ENCODE measurements at places on chromosomes 3 and 15.

DNA sequence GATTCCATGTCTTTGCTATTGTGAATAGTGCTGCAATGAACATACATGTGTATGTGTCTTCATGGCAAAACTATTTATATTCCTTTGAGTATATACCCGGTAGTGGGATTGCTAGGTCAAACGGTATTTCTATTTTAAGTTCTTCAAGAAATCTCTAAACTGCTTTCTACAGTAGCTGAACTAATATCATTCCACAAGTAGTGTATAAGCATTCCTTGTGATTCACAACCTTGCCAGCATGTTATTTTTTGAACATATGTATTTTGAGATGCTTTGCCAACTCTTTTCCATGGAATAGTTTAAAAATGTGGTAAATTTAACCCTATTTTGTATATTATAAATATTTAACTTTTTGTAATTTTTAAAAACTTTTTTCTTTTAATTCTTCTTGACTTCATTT, 592.7 kb upstream of the NAALADL2 start:
- no peak for DNase-seq

DNA sequence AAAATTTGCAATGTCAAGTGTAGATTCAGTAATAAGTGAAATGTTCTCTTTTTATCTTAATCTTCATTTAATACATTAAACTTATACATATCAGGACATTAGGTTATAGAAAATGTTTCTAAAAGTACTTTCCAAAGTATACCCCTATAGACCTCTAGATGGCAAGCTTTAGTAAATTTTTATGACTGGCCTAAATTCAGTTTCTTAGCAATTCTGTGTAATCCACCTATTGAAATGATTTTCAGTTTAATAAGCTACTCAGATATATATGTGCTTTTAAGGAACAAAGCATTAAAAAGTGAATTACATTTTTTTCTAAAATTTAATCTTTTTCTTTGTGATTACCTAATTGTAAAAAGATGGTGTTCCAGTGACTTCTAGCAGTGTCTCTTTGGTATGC, 342.2 kb downstream of the GBE1 start:
- no peak for DNase-seq

GRCh38 chr15:52295421-52296001, at the start of gene MYO5C:
TSS of gene MYO5C (minus strand) at chr15:52295804. CDS start at chr15:52295636, 168 bp downstream.
- peak; percentile 20 for DNase-seq

DNA sequence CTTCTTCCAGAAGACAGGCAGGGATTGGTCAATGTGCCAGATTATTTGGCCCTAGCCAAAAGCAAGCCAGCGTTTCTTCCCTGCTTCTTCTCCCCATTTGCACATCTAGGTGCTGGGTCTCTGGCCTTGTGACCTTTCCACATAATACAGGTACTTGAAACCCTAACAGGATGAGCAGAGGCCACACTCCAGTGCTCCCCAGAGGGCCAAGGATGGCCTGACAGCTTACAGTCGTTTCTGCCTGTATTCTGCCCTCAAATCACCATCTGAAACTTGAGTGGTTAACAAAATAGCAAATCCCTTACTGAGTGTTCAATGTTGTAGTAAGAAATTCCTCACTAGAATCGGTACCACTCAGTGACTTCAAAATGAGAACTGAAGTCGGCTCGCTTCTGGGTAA, 29.1 kb downstream of the MKRN2 start:
- DNase-seq, result no peak

GRCh38 chr15:39887832-39888231, 32.2 kb downstream of the GPR176 start:
- no peak for DNase-seq

GRCh38 chr3:129184396-129184657, 631 bp upstream of the CNBP start:
- DNase-seq, result no peak

Measured in NCI-H2107 (cell line).